ENCODE measurements at places on chromosomes 3 and 15. TPM values are rescaled to one million over a fixed set of nuclear protein-coding genes. Genes with fewer than 3 reads are reported as not detected.

GRCh38 chr15:39468331-39468730 lies 112.5 kb upstream of the THBS1 start:
- no peak for DNase-seq

GRCh38 chr3:39406368-39407258 lies at the start of gene RPSA:
Gene RPSA, plus strand, starts transcription at chr3:39406720. Its CDS starts 934 bp downstream, at chr3:39407654.
- peak; percentile 98 for DNase-seq

GRCh38 chr3:187125319-187126031 lies 13.8 kb downstream of the RPL39L start:
- DNase-seq = no peak

DNA sequence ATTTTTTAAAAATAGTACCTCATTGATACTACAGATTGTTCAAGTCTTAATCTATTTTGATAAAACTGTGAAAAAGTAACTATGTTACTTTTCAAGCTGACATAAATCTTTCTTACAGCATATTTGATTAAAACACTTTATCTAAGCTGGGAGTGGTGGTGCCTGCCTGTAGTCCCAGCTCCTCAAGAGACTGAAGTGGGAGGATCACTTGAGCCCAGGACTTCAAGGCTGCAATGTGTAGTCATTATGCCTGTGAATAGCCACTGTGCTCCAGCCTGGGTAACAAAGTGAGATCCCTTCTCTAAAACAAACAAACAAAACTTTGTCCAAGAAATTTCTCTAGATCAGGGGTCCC lies 59.6 kb upstream of the NEDD4 start:
- no peak for DNase-seq

DNA sequence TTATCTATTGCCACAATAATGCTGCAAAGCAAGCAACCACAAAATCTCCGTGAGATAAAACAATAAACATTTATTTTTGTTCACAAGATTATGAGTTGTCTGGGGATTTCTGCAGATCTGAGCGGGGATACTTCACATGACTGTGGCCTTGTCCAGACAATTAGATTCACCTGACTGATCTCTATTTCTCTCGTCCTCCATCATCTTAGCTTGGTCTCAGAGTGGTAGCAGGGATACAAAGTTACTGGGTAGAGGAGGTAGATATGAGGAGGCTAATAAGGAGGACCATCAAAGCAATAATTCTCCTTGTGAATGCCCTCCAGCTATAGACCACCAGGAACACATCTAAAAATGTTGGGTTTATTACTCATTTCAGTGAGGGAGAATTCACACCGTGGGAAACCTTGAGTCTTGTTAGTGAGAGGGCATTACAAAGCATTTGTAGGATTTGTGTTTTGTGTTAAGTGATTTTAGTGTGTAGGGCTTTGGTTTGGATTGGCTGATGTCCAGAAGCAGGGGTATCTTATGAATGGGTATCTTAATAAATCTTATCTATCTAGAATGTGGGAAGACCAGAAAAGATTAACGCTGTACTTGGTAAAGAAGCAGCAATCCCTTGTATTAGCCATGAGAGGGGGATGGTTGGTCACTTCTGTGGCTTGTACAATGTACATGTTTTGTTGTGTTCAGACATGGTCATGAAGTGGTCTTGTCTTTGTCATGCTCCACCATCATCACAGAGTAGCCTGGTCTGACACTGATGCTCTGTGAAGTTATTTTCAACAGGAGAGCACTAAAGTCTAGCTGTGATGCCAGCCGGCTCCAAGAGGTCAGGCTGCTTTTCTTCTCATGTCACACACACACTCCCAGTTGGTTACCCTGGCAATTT lies 287.6 kb upstream of the STT3B start:
- DNase-seq = no peak

The RETNLB gene
- total RNA-seq = not detected

The STARD5 gene
- total RNA-seq = 5.3 TPM

The P2RY13 gene
- not detected for total RNA-seq

The SYNPR gene
- total RNA-seq = not detected
